ENCODE measurements at places on chromosomes 6 and 20.
A peak's percentile ranks its signal among the peaks of the same experiment; 100 is the strongest.

DNA sequence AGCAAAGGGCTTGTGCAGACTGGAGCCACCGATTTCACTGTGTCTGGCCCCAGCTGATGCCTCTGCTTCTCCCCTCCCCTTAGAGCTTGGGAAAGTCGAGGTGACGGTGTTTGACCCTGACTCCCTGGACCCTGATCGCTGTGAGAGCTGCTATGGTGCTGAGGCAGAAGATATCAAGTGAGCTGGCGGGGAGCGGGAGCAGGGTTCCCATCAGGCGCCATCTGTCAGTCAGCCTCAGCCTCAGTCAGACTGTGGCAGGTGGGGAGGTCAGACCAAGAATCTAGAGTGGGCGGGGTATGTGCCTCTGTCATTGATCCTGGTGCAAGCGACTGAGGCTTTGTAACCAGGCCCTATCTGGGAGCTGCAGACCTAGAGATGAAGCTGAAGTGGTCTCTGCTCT is 5.5 kb downstream of the ERGIC3 start:
- no peak for DNase-seq

DNA sequence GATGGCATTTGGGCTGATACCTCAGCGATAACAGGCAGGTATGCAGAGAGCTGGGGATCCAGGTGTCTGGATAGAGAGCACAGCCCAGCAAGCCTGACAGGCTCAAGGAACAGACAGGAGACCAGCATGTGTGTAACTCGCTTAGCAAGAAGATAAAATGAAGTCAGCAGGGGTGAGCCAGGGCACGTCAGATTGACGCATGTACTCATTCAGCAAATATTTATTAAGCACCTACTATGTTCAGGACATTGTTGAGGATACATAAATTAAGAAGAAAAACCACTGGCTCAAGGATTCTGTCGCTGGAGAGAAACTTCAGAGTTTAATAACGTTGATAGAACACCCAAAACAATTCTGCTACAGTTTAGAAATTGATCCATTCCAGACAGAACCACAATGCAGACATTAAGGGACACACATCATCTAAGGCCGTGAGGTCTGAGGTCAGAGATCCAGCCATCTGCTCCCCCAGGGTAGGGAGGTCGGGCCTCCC is 1.0 kb upstream of the DUSP22 start:
- peak; percentile 7 for DNase-seq

DNA sequence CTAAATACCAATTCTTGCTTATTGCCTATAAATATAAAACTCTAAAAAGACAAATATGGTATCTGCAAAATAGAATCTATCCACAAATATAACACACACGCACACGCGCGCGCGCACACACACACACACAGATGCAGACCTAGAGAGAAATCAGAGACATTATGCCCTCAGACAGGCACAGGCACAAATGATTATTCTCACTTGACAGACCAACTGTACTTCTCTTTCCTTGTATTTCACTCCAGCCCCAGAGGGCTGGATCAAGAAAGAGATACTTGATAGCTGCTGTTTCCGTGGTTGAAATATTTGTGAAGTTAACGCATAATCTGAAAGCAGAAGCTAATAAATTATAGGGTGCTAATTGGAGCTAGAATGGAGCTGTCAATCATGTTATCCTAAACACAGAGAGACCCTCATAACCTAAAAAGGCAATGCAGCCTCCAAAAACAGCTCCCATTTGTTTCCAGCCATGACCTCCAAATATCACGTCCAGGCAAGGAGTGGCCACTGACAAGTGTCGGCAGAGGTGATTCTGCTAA is 11.5 kb downstream of the VGLL2 start:
- no peak for DNase-seq

DNA sequence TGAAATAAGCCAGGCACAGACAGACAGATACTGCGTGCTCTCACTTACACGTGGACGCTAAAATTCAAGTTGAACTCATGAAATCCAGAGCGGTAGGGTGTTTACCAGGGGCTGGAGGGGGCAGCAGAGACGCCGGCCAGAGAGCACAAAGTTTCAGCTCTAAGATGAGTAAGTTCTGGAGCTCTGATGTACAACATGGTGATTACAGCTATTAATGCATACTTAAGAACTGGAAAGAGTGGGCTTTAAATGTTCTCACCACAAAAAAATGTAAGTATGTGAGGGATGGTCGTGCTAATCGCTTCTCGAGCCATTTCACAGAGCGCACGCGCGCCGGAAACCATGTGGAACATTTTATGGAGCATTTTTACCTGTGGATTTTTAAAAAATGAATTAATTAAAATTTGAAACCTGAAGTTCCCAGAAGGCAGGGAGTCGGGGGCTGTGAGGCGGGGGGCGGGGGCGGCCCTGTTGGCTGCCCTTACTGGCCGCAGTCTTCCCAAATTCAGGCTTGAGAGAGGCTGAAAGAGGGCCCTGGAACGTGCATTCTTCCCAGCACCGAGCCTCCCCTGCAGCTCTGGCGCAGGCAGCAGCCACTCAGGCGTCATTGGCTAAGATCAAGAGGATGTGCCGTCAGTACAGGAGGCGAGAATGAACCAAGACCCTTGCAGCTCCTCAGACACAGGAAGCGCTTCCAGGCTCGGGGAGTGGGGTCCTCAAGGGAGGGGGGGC is 8.5 kb upstream of the SLCO4A1 start:
- no peak for DNase-seq

DNA sequence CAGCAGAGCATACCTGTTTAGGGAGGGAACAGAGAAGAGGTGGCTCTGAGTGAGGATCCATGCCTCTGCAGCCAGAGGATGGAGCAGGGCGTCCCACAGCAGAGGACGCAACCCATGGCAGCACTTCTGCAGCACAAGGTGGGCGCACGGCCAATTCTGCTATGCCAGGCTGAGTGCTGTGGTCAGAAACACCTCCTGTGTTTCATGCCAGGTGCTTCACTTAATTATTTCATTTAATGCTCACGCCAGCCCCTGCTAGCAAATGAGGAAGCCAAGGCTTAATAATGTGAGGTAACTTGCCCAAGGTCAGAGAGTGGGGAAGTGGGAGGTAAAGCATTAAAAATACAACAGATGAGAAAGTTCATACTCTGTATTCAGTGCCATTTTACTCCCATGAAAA is 68.5 kb upstream of the PTGIS start:
- DNase-seq, result no peak

DNA sequence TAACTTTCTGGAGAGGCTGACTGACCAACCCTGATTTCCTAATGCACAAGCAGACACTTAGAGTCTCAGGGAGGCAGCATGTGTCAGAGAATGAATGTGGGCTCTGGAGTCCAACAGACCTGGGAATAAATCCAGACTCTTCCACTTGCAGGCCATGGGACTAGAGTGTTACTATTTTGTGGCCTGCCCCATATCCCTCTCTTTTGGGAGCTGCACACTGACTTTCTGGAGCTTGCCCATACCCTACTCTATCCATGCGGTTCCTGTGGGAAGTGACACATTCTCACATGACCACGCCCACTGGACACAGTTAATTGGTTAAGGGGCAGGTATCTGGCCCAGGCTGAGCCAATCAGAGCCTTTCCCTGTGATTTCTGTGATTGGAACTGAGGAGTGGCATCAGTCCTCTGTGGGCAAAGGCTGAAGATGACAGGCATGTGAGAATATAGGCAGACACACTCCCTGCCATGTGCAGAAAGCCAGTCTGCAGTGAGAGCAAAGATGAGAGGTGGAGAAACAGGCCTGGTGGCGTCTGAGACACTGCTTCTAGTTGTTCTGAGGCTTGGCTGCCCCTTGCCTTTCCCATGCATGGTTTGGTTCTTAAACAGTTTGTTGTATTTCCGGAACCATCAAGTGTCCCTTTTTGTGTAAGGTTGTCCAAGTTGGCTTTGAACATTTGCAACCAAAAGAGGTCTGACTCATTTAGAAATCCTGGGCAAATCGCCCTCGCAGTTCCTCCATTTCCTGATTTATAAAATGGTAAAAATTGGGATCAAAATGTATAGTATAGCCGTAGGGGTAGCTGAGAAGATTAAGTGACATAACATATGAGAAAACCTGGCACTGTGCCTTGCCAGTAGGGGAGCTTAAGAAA is 125.6 kb downstream of the CDC5L start:
- DNase-seq, result no peak

GRCh38 chr20:35263532-35264341 is 14.2 kb downstream of the MMP24OS start:
- peak; percentile 61 for DNase-seq
